ENCODE measurements at places on chromosomes 11 and 22.

DNA sequence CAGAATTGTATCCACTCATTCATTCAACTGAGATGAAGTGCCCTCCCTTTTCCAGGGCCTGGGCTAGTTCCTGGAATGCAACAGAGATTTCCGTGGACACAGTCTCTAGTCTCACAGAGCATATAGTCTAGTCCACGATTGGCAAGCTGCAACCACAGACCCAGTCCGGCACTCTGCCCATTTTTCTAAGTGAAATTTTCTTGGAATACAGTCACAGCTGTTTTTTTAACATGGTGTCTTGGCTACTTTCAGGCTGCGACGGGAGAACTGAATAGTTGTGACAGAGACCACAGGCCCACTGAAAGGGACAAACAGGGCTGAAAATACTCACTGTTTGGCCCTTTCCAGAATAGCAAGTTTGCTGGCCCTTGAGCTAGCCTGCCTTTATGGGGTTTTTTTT, 29.2 kb downstream of the ALG12 start:
- DNase-seq = no peak

GRCh38 chr11:73177778-73178539, 35.8 kb upstream of the FCHSD2 start:
- DNase-seq = peak; percentile 81

GRCh38 chr11:35106595-35106994, 32.4 kb upstream of the CD44 start:
- DNase-seq = peak; percentile 43

DNA sequence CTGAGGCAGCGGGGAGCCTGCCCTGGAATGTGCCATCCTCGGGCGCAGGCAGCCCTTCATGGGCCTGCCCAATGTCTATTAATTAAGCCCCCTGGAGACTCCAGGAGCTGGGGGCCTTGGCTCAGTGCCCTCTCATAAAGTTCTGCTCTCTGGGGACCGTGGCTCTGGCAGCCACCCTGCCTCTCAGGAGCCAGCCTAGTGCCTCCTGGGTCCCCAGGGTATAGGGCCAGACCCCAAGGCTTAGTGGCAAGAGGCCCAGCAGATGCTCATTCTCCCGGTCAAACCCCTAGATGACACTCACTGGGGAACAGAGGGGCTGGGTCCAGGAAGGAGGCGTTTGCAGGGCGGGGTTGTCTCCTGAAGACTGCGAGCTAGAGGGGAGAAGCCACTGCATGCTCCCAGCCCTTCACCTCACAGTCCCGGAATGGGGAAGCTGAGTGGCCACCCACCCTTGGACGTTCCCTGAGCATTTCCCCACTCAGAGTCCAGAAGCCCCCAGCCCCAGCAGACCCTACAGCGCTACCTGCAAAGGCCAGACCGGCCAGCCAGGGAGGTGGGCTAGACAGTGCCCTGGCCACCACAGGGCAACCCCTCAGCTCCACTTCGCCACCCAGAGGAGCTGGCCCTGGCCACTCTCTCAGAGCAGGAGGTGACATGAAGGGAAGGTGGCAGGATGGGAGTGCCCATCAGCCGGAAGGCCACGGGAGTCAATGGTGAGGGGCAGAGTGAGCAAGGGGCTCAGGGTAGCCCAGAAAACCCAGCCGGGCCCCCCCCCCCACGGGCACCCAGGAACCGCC, 83.0 kb downstream of the CDKN1C start:
- DNase-seq = no peak

GRCh38 chr11:116172156-116172555, 600.6 kb downstream of the BUD13 start:
- DNase-seq = no peak

DNA sequence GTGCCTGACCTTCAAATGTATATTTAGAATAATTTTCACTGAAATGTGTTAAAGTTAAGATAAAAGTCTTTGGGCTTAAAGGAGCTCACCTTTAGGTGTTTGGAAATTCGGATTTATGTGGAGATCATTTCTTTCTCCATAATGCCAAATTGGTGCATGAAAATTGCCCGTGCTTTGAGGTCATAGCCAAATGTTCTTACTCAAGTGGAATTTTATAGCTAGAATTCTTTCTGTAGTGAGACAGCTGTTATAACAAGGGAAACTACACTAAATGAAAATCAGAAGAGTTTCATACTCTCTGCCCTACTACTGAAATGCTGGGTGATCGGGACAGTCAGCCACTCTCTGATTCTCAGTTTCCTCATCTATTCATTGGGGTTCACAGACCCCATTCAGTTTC, 89.5 kb upstream of the DBX1 start:
- DNase-seq = no peak

- DNase-seq = no peak
These were observed 9.7 kb upstream of the STK33 start for GRCh38 chr11:8603696-8604077.

- DNase-seq = peak; percentile 10
These were observed 13.9 kb downstream of the NEAT1 start for GRCh38 chr11:65436412-65437032.

DNA sequence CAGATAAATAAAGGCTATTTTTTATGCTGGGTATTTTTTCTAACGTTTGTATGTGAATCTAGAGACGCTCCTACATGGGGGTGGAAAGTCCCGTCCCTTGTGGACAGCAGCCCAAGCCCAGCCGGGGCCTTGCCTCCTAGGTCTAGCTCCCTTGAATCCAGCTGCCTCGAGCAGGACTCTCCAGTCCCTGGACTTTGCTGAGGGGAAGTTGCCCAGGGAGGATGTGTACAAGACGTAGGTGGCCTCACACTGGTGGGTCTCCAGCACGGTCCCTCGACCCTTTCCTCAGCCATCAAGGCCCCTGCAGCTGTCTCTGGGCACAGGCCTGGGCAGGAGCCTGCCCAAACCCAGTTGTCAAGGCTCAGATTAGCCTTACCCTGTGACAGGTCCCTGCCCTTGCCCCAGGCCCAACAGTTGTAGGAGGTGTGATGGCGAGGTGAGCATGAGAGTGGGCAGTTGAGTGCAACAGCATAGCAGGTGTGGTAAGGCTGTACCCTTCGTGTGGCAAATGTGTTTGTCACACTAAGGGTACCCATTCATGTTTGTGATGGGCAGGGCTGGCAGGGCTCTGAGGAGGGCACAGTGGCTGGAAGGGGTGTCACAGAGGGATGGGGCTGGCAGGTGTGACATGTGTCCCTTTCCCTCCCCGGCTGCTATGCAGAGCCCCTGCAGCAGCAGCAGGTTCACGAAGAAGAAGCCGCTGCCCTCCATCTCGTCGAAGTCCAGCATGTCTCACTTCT, 3.4 kb downstream of the CCDC116 start:
- DNase-seq = no peak

DNA sequence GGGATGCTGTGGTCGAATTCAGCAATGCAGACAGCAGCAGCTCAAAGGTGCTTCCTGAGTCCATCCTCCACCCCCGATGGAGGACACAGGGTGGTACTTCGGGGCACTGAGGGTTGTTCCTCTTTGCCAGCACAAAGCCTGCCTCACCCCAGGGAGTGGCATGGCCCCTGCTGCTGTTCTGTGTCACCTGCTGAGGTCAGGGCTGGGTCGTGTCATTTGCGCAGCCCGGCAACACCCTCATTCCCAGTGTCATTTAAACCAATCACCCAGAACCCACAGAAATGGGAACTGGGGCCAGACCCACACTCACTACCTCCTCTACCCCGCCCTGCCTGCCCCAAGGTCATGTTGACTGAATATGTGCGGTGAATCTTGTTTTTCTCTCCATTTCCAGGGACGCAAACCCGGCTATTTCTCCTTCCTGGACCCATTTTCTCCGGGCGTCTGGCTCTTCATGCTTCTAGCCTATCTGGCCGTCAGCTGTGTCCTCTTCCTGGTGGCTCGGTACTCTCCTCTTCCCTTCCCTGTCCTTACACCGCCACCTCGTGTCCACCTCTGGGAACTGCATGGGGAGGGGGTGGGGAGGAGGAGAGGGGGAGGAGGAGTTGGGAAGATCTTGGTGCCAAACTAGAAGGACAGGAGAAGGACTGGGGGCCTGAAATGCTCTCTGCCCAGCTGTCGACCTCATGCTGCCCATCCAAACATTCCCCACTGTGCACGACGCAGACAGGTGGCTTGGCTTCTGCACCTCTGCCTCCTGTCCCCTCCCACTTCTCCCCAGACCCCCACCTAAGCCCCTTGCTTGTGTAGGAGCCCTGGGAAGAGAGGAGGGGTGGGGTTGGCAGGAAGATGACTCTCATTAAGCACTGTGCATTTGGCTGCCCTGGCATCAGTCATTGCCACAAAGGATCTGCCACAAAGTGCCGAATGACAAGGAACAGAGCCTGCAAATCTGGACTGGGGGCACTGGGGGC, 71.2 kb upstream of the TBCEL start:
- peak; percentile 54 for DNase-seq

DNA sequence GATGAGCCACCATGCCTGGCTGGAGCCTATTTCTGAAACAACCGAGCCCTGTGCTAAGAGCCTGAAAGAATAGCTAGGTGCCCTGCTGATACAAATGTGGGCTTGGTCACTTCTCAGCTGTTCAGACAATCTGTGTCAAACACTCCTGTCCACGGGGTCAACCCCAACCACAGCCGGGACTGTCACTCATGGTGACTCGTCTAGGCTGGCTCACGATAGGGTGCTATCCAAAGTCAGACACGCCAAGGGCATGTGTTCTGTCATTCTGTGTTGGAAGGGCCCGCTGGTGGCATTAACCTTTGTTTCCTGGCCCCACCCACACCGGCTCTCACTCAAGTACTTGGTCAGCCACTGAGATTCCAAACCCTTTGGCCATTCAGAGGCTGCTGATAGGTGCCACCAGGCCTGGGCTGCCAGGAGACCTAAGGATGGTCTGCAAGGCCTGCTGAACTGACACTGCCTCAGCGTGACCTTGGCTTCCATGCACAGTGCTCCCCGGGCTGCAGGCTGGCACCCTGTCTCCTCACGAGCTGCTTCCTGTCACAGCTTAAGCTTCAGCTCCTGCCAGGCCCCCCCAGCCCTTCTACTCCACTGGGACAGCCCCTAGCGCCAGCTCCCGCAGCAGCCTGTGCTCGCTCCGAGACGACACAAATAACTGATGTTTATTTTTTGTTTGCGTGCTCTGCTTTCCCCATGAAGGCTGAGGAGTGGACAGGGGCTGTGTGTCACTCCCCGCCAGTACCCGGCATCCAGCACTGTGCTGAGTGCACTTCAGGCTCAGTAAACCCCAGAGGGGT, 14.2 kb upstream of the CDC42BPG start:
- DNase-seq = peak; percentile 71
